ACHN (cell line): ENCODE measurements at places on chromosomes 12 and 14.

DNA sequence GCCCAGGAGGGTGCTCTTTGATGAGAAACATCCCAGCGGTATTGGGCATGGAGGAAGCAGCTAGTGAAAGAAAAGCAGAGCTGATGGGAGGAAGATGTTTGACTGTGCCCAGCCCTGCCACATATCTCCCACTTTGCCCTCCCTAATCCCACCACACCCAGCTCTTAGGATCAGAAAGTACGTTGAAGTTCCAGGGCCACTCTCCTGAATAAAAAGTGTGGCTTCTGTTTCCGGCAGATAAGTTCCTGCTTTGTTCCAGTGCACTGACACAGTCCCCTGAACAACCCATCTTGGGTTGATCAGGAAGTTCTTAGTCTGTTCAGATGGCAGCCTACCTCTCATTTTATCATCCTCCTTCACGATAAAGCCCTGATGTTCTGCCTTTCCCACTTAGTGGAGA is 16.5 kb downstream of the TPCN1 start:
- no peak for DNase-seq

DNA sequence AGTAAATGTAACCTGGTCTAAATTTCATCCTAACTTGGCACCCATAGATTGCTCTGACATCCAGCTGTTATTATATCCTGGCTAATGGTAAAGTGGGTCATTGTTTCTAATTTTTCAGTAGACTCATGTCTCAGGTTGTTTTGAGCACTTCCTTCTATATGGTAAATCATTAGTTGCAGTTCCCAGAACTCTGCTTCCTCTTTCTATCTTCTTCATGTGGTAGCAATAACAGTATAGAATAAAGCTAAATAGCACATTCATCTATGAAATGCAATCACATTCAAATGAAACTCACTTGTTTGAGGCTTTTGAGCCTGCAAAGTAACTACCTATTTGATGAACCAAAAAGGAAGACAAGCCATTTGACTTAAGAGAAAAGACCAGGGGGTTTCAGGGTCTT is 65.1 kb upstream of the GZMB start:
- no peak for DNase-seq

DNA sequence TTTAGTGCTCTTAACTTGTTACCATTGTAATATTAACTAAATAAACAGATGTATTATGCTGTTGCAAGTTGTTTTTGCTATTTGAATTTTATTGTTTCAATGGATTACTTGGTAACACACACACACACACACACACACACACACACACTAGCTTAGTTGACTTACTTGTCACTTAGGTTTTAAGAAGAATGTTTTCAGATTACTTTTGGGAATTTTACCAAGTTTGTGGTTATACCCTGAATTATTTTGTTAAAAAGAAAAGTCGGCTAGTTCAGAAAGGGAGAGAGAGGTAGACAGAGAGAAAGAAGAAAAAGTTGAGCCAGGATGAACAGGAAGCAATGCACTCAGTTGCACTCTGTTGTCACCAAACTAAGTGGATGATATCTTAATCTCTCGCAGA is 5.3 kb downstream of the SSTR1 start:
- no peak for DNase-seq

DNA sequence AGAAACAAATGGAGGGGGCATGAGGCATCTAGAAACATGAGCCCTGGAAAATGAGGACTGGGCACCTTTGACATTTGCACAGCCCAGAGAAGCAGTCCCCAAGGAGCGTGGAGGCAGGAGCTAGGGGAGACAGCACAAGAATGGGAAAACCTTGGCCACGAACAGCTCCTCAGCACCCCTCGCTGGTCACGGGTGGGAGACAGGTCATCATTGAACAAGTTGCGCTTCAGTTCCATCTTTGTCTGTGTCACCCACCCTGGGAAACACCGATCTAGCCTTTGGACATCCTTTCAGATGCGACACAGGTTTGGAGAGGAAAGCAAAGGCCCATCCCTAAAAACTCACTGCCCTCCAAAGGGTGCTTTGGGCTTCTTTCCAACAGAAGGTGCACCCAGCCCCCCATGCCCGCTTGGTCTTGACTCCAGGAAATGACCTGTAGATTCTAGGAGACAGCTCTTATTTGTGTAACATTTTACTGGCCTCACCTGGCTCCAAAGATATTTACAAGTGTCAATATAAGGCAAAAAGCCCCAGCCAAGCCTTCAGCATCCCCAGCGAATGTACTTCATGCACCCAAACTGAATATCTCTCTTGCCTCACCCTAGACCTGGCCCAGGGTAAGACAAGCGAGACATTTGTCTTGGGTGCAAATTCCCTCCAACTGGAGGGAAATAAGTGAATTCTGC is 28.8 kb upstream of the CLMN start:
- no peak for DNase-seq

- peak; percentile 90 for DNase-seq
These were observed 7.2 kb downstream of the ALDH2 start for GRCh38 chr12:111773801-111774551.

DNA sequence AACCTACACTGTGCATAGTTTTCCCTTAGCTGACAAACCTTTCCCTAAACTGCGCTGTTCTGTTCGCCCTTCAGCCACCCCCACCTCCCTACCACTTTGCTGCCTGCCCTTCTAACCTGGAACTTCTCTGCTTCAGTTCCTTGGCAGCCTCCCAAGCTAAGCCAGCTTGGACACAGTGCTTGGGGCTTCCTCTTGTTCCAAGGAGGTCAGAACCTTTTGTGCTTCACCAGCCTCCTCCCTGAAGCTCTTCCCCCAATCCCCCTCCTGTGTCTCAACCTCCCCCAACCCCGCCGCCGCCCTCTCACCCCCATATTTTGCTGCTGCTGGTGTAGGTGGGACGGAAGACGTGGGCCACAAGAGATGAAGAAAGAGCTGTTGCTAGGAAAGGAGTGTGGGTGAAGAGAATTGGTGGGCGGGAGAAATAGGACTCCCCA is 8.1 kb upstream of the RIC8B start:
- peak; percentile 76 for DNase-seq

DNA sequence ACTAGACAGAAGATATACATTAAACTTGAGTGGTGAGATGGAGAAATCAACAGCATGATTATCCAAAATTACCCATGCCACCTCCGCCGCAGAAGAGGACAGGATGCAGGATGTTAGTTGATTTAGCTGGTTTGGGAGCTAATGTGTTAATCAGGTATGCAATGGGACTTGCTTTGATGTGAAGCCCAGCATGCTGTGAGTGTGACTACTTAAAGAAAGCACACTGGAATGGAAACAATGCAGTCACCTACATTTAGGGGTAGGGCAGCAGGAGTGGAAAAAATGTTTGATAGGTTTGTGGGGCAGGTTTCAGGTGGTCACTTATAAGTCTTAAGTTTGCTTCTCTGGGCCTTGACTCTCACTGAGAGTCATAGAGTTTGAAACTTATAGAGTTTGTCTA is 170.0 kb upstream of the DAAM1 start:
- no peak for DNase-seq

GRCh38 chr14:51020024-51020710 is 74.7 kb downstream of the TRIM9 start:
- DNase-seq: no peak

- DNase-seq: no peak
These were observed 15.7 kb downstream of the CAPZA3 start for GRCh38 chr12:18753481-18754123.

GRCh38 chr12:56571121-56571520 is 49.5 kb downstream of the RBMS2 start:
- DNase-seq: no peak

DNA sequence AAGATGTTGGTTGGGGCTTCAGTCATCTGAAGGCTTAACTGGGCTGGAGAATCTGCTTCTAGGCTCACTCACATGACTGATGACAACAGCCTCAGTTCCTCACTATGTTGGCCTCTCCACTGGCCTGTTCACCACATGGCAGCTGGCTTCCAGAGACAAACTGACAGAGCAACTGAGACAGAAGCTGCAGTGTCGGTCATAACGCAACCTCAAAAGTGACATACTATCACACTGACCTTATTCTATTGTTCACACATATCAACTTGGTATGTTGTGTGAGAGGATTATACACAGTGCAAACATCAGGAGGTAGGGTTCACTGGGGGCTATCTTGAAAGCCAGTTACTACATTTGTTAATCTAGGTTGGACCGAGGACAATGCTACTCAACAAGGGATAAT is 92.9 kb downstream of the PAWR start:
- no peak for DNase-seq

DNA sequence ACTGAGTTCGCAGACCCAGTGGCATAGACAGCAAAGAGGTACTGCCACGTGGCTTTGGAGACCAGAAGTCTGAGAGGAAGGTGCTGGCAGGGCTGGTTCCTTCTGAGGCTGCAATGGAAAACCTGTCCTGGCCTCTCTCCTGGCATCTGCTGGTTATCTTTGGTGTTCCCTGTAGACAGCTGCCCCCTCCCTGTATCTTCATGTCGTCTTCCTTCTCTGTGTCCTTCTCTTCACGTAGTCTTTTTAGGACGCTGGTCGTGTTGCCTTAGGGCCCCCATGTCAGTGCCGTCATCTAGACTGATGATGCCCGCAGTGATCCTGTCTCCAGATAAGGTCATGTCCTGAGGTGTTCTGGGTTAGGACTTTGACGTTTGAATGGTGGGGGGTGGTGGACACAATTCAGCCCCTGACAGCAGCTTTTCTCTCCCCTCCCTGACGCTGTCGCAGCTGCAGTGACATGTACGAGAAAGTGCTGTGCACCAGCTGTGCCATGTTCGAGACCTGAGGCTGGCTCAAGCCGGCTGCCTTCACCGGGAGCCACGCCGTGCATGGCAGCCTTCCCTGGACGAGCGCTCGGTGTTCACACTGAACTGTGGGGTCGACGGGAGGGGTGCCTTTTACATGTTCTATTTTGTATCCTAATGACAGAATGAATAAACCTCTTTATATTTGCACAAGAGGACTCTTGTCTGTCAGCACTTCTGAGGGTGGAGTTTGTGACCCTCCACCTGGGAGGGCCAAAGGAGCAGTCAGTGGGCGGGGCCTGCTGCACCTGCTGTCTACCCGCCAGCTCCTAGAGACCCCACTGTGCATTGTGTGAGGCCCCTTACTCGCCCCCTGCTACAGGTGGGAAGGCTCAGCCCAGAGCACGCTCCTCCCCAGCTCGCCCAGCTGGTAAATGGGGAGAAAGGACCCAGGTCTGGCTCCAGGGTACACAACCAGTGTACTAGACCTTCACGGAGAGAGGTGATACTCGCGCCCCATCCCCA is 6.3 kb downstream of the SIVA1 start:
- no peak for DNase-seq

- no peak for DNase-seq
These were observed 4.7 kb downstream of the GLTP start for GRCh38 chr12:109875572-109876131.

- DNase-seq: no peak
These were observed 229.2 kb downstream of the DPF3 start for GRCh38 chr14:72664651-72665050.
